ENCODE measurements at places on chromosomes 12 and 14.
A peak's percentile ranks its signal among the peaks of the same experiment; 100 is the strongest.

DNA sequence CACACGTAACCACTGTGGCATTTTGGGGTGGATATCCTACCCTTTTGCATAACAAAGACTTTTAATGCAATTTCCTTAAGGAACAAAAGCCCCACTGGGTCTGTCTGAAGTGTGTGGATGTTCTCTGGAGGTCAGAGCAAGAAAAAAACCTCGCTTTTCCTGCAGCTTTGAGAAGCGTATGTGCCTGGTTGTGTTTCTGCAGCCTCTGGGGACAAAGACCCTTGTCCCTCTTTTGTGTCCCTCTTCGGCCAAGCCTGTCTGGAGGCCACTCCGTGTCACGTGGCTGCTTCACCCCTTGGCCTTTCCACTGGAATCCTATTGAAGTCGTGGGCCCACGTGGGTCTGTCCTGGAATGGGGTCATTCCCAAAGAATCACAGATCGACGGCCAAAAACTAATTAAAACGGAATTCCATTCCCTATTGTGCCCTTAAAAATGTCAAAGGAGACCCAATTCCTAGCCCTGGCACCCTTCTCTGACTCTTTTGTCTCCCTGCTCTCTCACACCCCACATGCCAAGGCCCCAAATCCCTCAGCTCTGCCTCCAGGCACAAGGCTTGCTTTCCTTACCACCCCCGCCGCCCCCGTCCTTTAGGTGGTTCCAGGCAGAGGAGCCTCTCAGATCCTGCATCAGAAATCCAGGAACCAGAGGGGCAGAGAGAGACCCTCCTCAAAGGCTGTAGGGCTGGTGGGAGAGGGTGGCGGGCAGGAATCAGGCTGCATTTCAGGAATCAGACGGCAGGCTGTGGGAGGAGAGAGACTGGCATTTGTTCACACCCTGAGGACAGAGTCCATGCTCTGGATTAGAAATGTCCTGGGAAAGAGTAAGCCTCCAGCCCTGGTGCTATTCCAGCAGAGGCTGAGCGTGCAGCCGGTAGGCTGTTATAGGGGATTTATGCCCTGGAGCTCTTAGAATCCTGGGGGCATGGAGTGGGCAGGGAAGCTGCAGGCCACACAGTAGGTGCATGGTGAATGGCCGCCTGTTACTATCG lies 12.6 kb upstream of the CYP46A1 start:
- no peak for DNase-seq

GRCh38 chr12:57611108-57611826 lies at the start of gene ARHGEF25:
Gene ARHGEF25 (plus strand): TSS chr12:57611435. CDS start chr12:57611895, 460 bp downstream.
- no peak for DNase-seq

DNA sequence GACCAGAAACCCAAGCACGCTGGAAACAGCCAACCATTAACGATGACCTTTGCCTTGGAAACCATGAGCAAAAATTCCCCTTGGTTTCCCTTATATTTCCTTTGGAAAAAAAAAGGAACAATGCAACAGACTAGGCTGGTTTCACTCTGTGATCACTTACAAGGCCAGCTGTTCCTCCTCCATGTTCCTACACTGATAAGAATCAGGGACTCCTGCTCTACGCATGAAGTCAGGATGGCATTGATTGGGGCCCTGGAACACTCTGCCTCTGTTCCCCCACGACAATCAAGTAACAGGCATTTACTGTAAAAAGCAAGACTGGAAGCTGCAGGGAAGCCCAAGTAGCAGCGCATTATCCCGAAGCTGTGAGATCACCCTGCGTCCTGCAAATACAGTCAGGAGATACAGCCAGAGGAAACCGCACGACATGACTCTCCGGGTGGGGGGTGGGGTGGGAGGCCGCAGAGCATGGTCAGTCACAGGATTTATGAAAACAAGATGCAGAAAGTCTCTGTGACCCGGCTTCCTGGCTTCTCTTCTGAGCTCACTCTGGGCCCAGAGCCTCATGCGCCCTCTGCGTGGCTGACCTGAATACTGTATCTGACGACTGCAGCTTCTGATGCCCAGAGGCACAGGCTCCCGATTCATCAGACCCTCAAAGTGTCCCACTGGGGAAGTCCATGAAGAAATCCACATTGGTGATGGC lies 31.1 kb downstream of the SSH1 start:
- no peak for DNase-seq

DNA sequence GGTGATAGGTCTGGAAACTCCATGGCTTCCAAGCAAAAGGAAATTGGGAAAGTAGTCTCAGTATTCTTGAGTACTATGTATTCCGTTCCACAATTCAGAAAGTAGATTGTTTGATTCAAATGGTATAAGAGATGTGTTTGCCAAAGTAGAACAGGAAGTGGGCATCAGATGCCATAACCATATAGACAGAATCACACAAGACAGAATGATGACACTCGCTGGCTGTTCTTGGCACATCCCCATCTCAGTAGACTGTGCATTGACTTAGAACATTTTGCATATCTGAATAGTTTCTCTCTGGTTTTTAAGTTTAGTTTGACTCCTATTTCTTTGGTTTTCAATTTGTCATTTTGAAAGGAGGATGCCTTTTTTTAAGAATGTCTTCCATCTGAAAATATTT lies 221.1 kb upstream of the RGS6 start:
- no peak for DNase-seq

DNA sequence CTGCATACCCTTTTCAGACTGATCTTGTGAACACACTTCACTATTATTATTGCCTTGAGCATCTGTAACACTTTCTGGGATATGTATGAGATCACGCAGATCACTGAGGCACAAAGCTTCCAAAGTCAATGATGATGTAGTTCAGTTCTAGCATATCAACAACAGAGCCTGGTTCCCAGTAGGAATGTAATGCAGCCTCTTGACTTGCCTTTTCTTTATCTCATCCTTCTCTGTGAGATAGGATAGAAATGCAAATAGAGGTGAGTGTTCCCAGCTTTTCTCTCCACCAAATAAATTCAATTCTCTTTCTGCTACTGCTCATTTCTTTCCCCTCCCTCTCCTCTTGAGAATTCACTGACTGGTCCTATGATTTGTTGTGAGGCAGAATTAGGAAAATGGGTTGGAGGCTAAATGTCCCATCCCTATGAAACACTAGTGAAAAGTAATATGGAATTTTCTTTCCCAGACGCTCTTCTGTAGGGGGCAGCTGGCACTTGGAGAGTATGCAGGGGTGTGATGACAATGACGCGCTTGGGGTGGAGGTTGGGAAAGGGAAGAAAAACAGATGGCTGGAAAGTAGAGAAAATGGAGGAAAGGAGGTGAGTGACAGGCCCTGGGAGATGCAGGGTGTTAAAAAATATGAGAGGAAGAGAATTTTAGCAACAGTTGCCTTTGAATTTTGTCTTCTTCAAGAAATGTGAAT lies 96.0 kb upstream of the TMTC1 start:
- DNase-seq, result no peak

GRCh38 chr14:92407410-92407809 lies 84.4 kb downstream of the SLC24A4 start:
- no peak for DNase-seq

DNA sequence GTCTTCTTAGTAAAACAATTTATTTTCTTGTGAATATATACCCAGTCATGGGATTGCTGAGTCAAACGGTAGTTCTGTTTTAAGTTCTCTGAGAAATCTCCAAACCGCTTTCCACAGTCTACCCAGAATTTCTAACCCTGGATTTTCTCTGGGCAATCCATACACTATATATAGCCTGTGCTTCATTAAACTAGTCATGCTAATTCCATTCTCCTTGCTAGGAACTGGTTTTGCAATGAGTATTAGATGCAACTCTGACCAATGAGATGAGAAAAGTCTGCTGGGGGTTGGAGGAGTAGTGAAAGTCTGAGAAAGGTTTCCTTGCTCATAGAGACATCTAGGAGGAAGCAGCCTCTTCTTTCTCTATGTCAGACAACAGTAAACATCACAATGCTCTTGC lies 196.1 kb upstream of the CDKN3 start:
- no peak for DNase-seq

DNA sequence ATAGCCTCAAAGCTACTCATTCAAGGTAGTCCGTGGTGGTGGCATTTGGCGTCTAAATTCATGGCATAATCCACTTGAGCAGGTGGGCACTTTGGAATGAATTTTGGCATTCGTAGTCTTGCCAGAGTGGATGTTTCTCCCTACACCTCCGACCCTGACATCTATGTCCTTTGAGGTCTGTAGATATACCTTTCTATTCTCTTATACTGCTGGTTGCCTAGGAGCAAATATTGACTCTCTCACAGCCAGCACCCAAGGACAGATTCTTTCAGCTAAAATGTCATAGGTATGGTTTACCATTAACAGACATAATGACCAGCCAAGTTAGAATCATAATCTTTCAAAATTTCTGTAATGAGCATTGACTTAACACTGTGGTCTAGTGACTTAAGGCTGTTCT lies 47.4 kb upstream of the FLRT2 start:
- DNase-seq, result no peak

GRCh38 chr14:85895603-85896002 lies 365.7 kb downstream of the FLRT2 start:
- DNase-seq, result no peak

- DNase-seq, result no peak
Observed at GRCh38 chr12:104738331-104738730, 219.8 kb downstream of the SLC41A2 start.

DNA sequence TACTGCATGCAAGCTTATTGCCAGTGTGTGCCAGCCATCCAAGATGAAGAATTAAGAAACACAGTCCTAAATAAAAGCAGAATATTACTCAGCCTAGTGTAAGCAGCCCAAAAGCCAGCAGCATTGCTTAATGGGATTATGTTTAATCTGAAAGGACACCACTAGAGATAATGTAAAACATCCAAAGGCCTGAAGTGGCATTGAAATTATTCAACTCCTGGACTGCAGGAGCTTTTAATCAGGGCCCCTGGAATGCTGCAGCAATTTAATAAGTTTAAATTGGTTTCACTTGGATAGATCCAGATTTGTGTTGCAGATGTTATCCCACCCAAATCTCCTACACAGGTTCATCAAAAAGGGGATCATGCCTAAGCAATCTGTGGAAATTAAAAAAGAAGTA lies 193.0 kb downstream of the C12orf50 start:
- DNase-seq, result no peak

GRCh38 chr14:71063351-71063750 lies 156.1 kb downstream of the PCNX1 start:
- no peak for DNase-seq

DNA sequence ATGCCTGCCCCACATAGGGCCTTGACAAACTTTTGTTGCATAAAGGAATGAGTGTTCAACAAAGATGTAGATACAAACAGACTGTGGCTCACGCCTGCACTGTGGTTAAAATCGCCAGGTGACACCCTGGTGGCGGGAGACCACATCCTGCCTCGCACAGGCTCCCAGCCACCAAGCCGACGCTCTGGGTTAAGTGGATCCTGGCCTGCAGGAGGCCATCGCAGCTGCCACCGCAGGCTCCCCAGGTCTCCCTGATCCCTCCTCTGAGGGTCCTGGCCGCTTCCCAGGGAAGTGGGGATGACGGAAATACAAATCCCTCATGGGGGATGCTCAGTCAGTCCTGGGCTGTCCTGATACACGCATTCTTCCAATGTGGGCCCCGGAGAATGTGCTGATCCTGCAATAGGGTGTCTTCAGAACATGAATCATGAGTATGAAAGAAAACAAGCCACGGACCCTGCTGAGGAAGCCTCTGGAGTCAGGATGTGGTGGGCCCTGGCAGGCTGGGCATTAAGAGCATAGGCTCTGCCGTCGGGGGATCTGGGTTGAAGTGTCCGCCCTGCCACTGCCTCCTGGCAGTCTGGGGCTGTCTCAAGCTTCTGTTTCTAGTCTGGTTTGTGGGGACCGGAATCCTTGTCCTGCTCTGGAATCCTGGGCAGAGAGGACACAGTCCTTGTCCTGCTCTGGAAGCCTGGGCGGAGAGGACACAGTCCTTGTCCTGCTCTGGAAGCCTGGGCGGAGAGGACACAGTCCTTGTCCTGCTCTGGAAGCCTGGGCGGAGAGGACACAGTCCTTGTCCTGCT lies 53.5 kb upstream of the BEGAIN start:
- peak; percentile 75 for DNase-seq

- no peak for DNase-seq
Observed at GRCh38 chr12:52918351-52918750, 13.5 kb upstream of the KRT8 start.

DNA sequence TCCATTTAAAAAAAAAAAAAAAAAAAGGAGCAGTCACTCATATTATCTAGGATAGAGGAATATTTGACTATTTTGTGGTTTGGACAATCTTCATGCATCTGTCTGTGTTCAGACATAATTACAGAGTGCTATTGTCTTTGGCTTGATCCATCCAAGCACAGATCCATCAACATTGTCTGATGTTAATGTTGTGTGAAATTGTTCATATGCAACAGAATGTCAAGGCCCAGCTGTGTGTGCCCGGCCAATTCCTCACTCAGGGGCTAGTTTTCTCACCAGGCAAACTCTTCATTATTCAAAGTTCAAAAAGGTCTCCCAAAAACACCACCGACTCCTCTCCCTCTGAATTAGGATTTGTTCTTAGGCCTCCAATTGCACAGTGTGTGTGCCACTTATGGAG lies 324.9 kb upstream of the TMTC1 start:
- no peak for DNase-seq

- no peak for DNase-seq
Observed at GRCh38 chr12:130169256-130169655, 7.0 kb downstream of the FZD10 start.

DNA sequence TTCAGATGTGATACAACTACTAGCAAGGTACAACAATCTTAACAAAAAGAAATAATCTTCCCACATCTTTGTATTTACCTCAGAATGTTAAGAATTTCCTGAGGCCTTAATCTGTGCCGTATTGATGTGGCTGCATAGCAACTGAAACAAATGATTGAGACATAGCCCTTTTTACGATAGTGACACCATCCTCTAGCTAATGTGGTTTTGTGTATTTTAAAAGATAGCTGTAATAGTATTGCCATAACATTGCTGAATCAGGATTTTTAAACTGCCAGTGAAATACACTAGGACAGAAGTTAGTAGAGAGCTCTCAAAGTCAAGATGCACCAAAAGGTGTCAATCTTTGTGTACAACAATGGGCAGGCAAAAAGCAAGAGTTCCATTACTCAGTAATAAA lies 11.9 kb downstream of the NPAS3 start:
- DNase-seq, result no peak

GRCh38 chr14:98144964-98145363 lies 1127.0 kb downstream of the BCL11B start:
- no peak for DNase-seq

DNA sequence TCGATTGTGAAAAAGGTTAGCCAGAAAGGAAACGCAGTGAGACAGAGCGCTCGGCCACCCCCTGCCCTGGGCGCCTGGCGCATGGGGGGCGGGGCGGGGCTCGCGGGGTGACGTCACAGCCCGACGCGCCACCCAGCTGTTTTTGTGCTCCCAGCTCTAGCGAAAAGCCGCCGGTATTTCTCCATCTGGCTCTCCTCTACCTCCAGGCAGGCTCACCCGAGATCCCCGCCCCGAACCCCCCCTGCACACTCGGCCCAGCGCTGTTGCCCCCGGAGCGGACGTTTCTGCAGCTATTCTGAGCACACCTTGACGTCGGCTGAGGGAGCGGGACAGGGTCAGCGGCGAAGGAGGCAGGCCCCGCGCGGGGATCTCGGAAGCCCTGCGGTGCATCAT lies at the start of gene GABARAPL1:
GABARAPL1 (plus strand) TSS at position 139 of the 393 bp plus-strand sequence; CDS start at position 392, 253 bp downstream.
- DNase-seq, result peak; percentile 61

All from stimulated activated CD8-positive, alpha-beta memory T cell treated with anti-CD3 and anti-CD28 coated beads, Interleukin-15, amount 100 ng/mL, for 48 hours (primary cell).